ENCODE measurements at places on chromosomes 13 and 19.
A peak's percentile ranks its signal among the peaks of the same experiment; 100 is the strongest.

DNA sequence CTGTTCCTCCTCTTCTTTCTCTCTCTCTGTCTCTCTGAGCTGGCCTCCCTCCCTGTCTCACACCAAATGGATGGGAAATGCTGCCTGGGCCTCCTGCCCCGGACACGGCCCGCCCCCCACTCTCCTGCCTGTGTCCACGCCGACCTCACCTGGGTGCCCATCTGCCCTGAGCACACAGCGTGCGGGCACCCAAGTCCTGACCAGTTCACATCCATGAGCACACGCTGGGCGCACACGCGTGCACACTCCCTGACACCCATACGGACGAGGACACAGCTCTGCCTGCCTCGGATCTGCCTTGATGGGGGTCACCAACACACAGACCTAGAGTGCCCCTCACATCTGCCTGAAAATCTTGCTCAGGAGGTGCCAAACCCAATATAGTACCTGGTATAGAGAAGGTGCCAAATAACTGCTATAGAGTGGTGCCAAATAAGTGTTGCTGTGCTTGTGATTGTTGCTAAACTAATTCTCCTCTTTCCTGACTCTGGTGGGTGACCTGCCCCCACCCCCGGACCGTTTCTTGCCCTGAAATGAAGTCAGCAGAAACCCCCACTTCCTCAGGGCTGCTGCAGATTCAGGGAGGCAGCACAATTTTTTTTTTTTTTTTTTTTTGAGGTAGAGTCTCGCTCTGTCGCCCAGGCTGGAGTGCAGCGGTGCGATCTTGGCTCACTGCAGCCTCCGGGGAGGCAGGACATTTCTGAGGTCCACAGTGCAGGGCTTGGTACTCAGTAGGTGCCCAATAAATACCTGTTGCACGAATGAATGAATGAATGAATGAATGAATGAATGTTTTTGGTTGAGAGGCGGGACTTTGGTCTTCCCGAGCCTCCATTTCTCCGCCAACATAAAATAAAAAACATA lies 4.6 kb downstream of the NFIC start:
- DNase-seq = no peak
- H3K27me3 ChIP-seq = no peaks in the 10 kb centered on the region

GRCh38 chr13:92379371-92379770 lies 847.2 kb upstream of the GPC6 start:
- DNase-seq = no peak
- H3K36me3 ChIP-seq = no peaks in the 10 kb centered on the region
- no peak overlapping the region for H3K27ac ChIP-seq
- no peaks in the 10 kb centered on the region for H3K4me1 ChIP-seq

GRCh38 chr19:45765702-45766295 lies 3.3 kb downstream of the SIX5 start:
- no peak overlapping the region for H3K4me3 ChIP-seq
- DNase-seq = peak; percentile 66
- no peaks in the 10 kb centered on the region for H3K27me3 ChIP-seq
- H3K36me3 ChIP-seq = no peaks in the 10 kb centered on the region
- H3K27ac ChIP-seq = peak overlapping the region; percentile 91
- peaks cover 14% of the 10 kb centered on the region for H3K4me1 ChIP-seq

DNA sequence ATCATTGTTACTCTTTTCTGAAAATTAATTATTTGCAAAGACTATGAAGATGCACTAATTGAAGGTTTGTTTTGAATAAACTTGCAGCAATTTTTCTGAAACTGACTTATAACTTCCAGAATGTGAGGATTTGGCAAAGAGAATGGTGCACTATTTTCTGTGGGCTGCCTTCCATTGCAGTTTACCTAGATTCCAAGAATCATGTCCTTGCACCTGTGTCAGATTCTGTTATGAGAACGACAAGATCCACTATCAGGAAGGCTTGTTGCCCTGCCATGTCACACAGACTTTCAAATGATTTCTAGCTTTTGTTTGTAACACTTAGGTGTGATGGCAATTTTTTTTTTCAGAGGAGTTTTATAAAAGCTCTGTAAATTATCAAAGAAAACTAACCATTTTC lies 5.6 kb upstream of the SLAIN1 start:
- no peak for DNase-seq
- peaks cover 23% of the 10 kb centered on the region for H3K4me1 ChIP-seq
- H3K27me3 ChIP-seq = no peaks in the 10 kb centered on the region
- no peak overlapping the region for H3K27ac ChIP-seq

DNA sequence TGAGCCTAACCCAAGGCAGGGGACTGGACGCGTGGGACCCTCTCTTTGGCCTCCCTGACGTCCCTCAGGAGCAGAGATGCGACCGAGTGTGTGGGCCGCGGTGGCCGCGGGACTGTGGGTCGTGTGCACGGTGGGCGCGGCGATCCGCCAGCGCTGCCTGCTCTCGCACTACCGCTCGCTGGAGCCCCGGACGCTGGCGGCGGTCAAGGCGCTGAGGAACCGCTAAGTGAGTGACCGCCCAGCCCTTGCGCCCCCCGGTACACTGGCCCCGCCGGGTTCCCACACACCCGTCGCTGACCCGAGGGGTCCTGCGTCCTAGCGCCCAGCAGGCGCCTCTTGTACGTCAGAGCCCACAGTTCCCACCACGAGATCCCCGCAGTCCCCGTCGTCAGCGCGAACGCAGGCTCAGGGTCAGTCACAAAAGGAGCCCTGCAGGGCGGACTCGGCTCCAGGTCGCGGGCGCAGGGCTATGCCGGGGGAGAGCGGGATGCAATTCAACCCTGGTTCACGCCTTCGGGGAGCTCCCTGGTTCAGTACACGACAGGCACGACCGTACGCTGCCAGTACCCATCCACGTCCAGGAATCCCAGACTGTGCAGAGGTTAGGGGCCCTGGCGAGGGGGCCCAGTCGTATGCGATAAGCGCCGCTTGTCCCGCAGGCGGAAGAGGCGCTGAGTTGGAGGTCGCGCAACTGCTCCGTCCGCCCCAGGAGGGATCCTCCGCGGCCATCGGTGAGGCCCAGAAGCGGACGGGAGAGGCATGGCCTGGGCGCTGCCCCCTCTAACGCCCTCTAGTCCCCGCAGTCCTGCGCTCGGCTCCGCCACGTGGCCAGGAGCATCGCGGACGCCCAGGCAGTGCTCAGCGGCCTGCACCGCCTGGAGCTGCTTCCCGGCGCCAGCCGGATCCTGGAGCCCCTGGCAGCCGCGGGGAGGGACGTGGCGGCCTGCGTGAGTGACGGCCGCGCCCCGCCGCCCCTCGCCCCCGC lies 3.6 kb upstream of the IFNL2 start:
- no peaks in the 10 kb centered on the region for H3K27me3 ChIP-seq
- peak; percentile 58 for DNase-seq
- no peaks in the 10 kb centered on the region for H3K4me1 ChIP-seq
- no peak overlapping the region for H3K27ac ChIP-seq
- H3K36me3 ChIP-seq = no peaks in the 10 kb centered on the region

GRCh38 chr13:40622761-40623160 lies 43.7 kb downstream of the FOXO1 start:
- H3K27ac ChIP-seq = no peak overlapping the region
- no peaks in the 10 kb centered on the region for H3K36me3 ChIP-seq
- no peak overlapping the region for H3K4me3 ChIP-seq
- no peaks in the 10 kb centered on the region for H3K27me3 ChIP-seq
- DNase-seq = no peak
- H3K4me1 ChIP-seq = peaks cover 24% of the 10 kb centered on the region

GRCh38 chr13:93499991-93500390 lies 273.4 kb downstream of the GPC6 start:
- no peaks in the 10 kb centered on the region for H3K36me3 ChIP-seq
- no peak overlapping the region for H3K4me3 ChIP-seq
- no peak overlapping the region for H3K27ac ChIP-seq
- no peaks in the 10 kb centered on the region for H3K4me1 ChIP-seq
- no peak for DNase-seq

- peaks cover 47% of the 10 kb centered on the region for H3K36me3 ChIP-seq
- no peak overlapping the region for H3K4me3 ChIP-seq
- no peak overlapping the region for H3K27ac ChIP-seq
- no peak for DNase-seq
- no peaks in the 10 kb centered on the region for H3K4me1 ChIP-seq
These were observed 16.6 kb upstream of the RAB8A start for GRCh38 chr19:16095071-16095571.

GRCh38 chr19:11519138-11519537 lies 9.8 kb downstream of the ECSIT start:
- no peaks in the 10 kb centered on the region for H3K4me1 ChIP-seq
- no peak overlapping the region for H3K4me3 ChIP-seq
- DNase-seq = no peak
- no peaks in the 10 kb centered on the region for H3K27me3 ChIP-seq
- no peak overlapping the region for H3K27ac ChIP-seq
- no peaks in the 10 kb centered on the region for H3K36me3 ChIP-seq

- H3K4me1 ChIP-seq = no peaks in the 10 kb centered on the region
- H3K36me3 ChIP-seq = no peaks in the 10 kb centered on the region
- H3K27ac ChIP-seq = peak overlapping the region; percentile 39
- DNase-seq = no peak
These were observed 2.0 kb downstream of the PLAUR start for GRCh38 chr19:43667876-43668405.

GRCh38 chr13:44312834-44313551 lies 60.6 kb upstream of the SERP2 start:
- H3K4me1 ChIP-seq = no peaks in the 10 kb centered on the region
- H3K27ac ChIP-seq = peak overlapping the region; percentile 53
- H3K36me3 ChIP-seq = no peaks in the 10 kb centered on the region
- DNase-seq = no peak
- H3K4me3 ChIP-seq = no peak overlapping the region

- H3K4me3 ChIP-seq = no peak overlapping the region
- no peak for DNase-seq
- H3K27me3 ChIP-seq = no peaks in the 10 kb centered on the region
- no peaks in the 10 kb centered on the region for H3K4me1 ChIP-seq
- no peak overlapping the region for H3K27ac ChIP-seq
These were observed 10.2 kb downstream of the LRP3 start for GRCh38 chr19:33204136-33204973.

- H3K4me3 ChIP-seq = no peak overlapping the region
- no peaks in the 10 kb centered on the region for H3K27me3 ChIP-seq
- no peaks in the 10 kb centered on the region for H3K4me1 ChIP-seq
- no peaks in the 10 kb centered on the region for H3K36me3 ChIP-seq
- H3K27ac ChIP-seq = no peak overlapping the region
These were observed 3.8 kb downstream of the CD22 start for GRCh38 chr19:35332817-35333216.

DNA sequence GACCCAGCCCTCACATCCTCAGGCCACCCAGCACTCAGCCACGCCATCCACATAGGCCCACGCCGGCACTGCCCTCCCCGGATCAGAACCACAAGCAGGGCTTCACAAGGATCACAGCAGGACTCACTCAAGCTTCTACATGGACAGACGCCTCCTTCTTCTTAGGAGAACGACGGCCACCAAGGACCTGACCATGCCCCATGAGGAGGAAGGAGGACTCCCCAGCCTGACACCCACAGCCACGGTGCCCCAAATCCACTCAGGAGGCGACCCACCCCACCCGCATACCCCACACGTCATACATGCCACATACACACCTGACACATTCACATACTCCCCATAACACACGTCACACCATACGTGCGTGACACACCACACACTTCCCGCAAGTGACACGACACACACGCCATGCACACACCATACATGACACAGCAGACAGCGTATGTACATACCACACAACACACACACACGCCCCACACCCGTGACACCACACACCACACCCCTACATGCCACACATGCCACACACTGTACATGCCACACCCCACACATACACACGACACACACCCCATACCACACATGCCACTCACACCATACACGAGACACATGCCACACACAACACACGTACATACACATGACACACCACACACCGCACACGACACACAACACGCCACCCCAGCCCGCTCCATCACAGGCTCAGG lies 50.4 kb downstream of the MLLT1 start:
- no peaks in the 10 kb centered on the region for H3K36me3 ChIP-seq
- H3K4me3 ChIP-seq = no peak overlapping the region
- H3K27me3 ChIP-seq = no peaks in the 10 kb centered on the region

DNA sequence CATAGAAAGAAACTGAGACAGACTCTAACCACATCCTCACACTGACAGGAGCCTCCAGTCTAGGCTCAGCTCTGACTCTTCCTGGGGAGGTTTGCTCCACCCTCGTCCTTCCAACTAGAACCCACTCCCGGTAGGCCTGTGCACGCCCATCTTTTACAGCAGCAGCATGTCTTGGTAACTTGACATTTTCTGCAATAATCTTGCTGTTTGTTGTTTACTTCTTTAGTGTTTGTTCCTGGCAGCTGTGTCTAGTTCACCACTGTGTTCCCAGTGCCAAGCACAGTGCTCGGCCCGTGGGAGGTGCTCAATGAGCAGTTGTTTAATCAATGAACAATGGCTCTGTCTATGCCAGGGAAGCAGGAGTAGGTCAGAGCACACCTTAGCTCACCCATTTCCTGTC lies 23.1 kb upstream of the ZNF729 start:
- no peaks in the 10 kb centered on the region for H3K4me1 ChIP-seq
- H3K36me3 ChIP-seq = no peaks in the 10 kb centered on the region
- H3K4me3 ChIP-seq = no peak overlapping the region
- no peak overlapping the region for H3K27ac ChIP-seq

- peak; percentile 88 for DNase-seq
- no peaks in the 10 kb centered on the region for H3K36me3 ChIP-seq
- H3K4me1 ChIP-seq = no peaks in the 10 kb centered on the region
- H3K27me3 ChIP-seq = no peaks in the 10 kb centered on the region
These were observed at the start of gene ZNF358 for GRCh38 chr19:7515645-7516151. Gene ZNF358 (plus strand): TSS chr19:7516103. CDS start chr19:7519243, 3,140 bp downstream.

GRCh38 chr13:20340136-20340758 lies 108.1 kb upstream of the GJB6 start:
- H3K27me3 ChIP-seq = no peaks in the 10 kb centered on the region
- no peaks in the 10 kb centered on the region for H3K4me1 ChIP-seq
- no peak overlapping the region for H3K4me3 ChIP-seq
- DNase-seq = no peak
- H3K27ac ChIP-seq = no peak overlapping the region

- DNase-seq = no peak
- no peaks in the 10 kb centered on the region for H3K27me3 ChIP-seq
- H3K4me1 ChIP-seq = no peaks in the 10 kb centered on the region
- H3K27ac ChIP-seq = no peak overlapping the region
- H3K4me3 ChIP-seq = no peak overlapping the region
These were observed 71.4 kb downstream of the SLC7A9 start for GRCh38 chr19:32798201-32798600.

GRCh38 chr13:41286370-41286769 lies 23.0 kb upstream of the MTRF1 start:
- H3K27ac ChIP-seq = no peak overlapping the region
- no peaks in the 10 kb centered on the region for H3K27me3 ChIP-seq
- DNase-seq = no peak
- no peaks in the 10 kb centered on the region for H3K4me1 ChIP-seq

- no peak for DNase-seq
- H3K27ac ChIP-seq = no peak overlapping the region
- H3K27me3 ChIP-seq = no peaks in the 10 kb centered on the region
- no peaks in the 10 kb centered on the region for H3K36me3 ChIP-seq
- H3K4me1 ChIP-seq = no peaks in the 10 kb centered on the region
These were observed 4.1 kb downstream of the SPACA6 start for GRCh38 chr19:51697169-51697776.

- no peak overlapping the region for H3K4me3 ChIP-seq
- no peak for DNase-seq
- no peaks in the 10 kb centered on the region for H3K4me1 ChIP-seq
- no peak overlapping the region for H3K27ac ChIP-seq
- H3K36me3 ChIP-seq = no peaks in the 10 kb centered on the region
These were observed 47.6 kb upstream of the SLC15A1 start for GRCh38 chr13:98800078-98800477.

- no peaks in the 10 kb centered on the region for H3K36me3 ChIP-seq
- H3K4me3 ChIP-seq = no peak overlapping the region
- no peak overlapping the region for H3K27ac ChIP-seq
- no peak for DNase-seq
- H3K4me1 ChIP-seq = no peaks in the 10 kb centered on the region
These were observed 18.9 kb upstream of the ZNRF4 start for GRCh38 chr19:5436106-5436947.

Data from pancreas (tissue), 10 donors.